ENCODE measurements at places on chromosomes 16 and 17.

DNA sequence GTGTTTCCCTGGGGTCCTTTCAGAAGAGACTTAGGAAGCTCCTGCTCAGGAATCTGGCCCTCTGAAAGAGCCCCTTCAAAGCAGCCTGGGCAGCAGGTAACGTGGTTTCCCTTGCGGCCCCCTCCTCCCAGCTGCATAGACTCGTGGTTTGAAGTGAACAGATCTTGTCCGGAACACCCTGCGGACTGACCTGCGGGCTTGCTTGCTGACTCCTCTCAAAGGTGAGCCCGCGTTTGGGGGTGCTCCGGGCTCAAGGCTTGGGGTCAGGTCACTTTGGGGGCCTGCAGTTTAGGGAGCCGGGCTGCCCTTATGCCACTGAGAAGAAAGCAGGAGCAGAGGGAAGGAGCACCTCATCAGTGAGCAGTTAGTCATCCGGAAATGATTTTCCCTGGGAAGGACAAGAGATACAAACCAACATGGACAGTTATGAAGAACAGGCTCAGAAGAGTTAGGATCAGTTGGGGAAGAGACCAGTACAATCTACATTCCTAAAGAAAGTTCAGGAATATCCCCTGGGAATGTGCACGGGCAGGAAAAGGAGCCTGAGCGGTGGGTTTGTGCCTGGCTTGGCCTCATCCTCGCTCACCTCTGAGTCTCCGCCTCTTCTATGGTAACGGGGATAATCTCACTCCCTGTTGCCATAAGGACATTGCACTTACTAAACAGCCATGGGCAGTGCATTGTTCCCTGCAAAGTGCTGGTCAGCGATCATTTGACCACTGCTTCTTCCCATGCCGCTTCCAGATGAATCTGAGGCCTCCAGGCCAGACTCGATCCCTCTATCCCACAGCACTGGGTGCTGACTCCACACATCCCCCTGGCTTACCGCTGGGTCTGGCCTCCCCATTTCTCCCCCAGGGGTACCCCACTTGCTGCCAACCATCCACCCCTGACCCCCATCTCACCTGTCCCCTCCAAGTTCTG is 10.0 kb downstream of the LDHD start:
- no peak for DNase-seq

DNA sequence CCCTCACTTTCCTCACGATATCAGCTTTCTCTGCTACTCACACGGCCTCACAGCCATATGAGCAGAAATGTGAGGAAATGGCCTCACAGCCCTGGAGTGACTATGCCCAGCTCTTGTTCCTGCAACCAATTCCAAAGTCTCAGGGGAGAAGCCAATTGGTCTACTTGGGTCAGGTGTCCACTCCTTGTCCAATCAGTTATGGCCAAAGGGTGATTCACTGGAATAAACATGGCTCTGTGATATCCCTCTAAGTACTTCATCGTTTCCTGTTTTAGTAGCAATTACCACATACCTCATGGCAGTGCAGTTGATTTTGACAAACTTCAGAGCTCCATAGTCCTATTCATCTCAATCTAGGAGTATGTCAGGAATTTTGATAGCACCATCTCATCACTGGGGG is 195.4 kb downstream of the KATNIP start:
- DNase-seq: no peak

DNA sequence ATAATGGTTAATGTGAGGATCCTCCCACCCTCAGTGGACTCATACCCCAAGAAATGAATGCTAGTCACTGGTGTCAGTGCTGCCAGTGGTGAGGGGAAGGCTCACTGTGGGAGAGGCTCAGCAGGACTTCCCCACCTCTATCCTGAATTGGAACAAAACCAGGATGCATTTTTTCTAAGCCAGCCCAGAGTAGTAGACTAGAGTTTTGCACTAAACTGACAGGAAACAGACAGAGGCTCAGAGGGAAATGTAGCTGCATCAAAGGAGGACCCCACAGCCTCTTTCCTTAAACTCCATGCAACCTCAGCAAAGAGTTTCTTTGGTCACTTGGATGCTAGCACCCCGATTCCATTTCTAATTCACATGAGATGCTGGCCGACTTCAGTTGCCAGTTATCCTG is 10.7 kb upstream of the SKAP1 start:
- no peak for DNase-seq

DNA sequence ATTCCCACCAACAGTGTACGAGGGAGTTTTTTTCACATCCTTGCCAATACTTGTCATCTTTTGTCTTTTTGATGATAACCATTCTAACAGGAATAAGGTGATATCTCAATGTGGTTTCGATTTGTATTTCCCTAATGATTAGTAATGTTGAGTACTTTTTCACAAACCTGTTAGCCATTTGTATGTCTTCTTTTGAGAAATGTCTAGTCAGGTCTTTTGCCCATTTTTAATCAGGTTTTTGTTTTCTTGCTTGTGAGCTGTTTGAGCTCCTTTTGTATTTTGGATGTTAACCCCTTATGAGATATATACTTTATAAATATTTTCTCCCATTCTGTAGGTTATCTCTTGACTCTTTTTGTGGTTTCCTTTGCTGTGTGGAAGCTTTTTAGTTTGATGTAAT is 1.9 kb upstream of the KRTAP4-5 start:
- DNase-seq: no peak

DNA sequence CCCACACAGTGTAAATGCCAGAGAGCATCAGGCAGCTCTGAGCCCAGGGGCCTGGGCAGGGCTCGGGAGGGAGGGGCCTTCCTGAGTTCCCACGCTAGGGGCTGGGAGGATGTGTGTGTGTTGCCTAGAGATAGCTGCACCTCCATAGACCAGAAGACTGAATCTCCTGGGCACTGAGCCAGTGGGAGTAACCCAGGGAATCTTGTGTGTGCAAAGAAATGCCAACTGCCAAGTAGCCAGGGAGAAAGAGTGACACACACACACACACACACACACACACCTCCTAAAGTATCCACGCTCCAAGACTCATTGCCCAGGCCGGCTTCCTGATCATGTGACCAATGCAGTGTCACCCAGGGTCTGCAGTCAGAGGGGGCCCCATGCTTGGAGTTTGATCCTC is 166.2 kb upstream of the RPL38 start:
- peak; percentile 54 for DNase-seq

- no peak for DNase-seq
These were observed 594 bp upstream of the SLC22A31 start for GRCh38 chr16:89200850-89201411.

DNA sequence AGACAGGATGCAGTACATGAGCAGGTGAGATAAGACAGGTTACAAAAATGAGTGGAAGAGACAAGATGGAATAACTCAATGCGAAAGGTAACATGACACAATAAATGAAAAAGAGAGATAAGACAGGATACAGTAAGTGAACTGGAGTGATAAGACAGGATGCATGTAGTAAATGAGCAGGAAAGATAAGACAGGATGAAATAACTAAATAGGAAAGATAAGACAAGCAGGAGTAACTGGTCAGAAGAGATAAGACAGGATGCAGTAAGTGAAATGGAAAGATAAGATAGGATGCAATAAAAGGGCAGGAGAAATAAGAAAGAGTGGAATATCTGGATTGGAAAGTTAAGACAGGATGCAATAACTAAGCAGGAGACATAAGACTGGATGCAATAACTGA is 8.3 kb upstream of the MYH4 start:
- no peak for DNase-seq

- DNase-seq: no peak
These were observed 593 bp downstream of the CDIPT start for GRCh38 chr16:29862383-29862883.
